ENCODE measurements at places on chromosomes 12 and 14.

- peak; percentile 76 for DNase-seq
Measured at GRCh38 chr14:100645196-100645981, 58.2 kb upstream of the BEGAIN start.

DNA sequence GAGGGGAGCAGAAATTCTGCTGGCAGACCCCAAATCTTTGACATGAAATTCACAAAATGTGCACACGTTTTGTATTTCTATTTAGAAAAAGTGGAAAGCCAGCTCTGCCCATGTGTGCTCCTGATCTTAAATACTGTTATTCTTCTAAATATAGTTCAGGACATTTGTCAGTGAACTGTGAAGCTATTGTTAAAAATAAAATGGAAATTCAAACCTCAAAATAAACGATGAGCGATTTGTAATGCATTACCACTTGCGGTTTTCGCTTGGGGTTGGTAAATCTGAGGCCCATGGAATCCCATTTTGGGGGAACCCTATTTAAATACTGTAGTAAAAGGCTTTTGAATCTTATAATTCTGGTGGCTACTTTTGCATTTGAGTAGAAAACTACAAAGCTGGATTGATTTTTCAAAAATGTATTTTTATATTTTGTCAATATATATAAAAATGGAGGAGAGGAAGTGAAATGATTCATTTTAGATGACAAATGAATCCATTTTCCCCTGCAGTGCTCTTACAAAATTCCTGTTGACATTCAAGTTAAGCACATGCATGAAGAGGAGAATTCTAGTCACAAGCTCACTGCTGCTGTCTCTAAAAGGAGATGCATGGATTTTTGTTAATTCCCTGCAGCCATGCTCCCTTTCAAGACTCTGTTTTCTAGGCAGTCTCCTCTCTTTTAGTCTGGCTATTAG is 47.1 kb downstream of the FLRT2 start:
- peak; percentile 46 for DNase-seq

DNA sequence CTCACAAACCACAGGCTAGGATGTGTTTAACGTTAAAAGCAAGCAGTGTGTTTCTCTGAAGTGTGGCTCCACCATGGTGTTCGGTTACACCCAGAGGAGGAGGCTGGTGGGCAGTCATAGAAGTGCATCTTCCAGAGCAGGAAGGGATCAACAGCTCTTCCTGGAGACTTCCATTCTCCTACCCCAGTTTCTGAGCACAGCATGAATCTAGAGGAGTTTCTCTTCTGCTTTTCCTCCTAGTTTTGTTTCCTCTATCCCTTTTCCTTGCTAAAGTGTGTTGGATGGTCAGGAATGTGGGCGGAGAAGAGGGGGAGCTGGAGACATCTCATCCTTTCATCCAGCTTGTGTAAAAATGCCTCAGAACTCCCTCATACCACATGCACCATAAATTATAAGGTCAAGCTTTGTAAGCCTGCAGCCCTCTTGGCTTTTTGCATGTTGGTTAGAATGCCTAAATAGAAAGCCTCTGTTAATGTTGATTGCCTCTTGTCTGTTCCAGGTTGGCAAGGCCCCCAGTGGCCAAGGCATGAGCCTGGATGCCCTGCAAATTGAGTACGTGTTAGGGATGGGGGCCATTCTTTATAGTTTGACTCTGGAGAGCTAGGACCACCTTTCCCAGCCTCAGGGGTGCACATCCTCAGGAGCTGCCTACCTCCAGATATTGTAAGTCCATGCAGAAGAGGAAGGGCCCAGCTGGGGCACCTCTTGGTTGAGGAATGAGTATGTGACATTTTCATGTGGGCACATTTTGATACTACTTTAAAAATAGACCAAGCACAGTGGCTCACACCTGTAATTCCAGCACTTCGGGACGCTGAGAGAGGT is 4.0 kb upstream of the CKAP4 start:
- DNase-seq, result peak; percentile 38

DNA sequence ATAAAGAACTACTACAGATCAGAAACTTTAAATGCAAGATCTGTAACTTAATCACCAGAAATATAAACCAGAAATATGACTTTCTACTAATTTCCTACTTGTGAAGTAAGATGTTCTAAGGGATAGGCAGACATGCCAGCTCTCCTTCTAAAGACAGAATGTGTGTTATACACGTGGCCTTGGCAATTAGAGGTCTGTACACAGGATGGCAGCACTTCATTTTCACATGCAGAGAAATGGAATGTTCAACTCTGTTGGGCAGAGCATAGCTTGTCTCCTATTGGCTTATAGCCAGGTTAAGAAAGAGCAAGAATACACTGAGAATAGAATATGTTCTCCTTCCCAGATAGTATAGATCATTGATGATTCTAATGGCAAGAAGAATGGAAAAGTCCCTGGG is 403.8 kb downstream of the DAD1 start:
- peak; percentile 57 for DNase-seq

DNA sequence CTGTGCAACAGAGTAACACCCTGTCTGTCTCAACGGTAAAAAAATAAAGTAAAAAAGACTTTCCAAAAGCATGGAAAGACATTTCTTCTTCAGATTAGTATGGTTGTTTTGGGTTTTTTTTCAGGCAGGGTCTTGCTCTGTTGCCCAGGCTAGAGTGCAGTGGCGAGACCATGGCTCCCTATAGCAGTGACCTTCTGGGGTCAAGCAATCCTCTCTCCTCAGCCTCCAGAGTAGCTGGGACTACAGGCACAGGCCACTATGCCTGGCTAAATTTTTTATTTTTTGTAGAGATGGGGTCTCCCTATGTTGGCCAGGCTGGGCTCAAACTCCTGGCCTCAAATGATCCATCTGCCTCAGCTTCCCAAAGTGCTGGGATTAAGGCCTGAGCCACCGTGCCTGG is 72.8 kb downstream of the KDM2B start:
- DNase-seq, result no peak

GRCh38 chr12:49777341-49777740 is 36.0 kb downstream of the TMBIM6 start:
- DNase-seq, result no peak

GRCh38 chr14:95228240-95228639 is 70.9 kb upstream of the DICER1 start:
- DNase-seq, result no peak

- DNase-seq, result no peak
Measured at GRCh38 chr14:75626863-75627262, 33.8 kb downstream of the ERG28 start.

GRCh38 chr14:51917193-51917592 is 56.8 kb downstream of the GNG2 start:
- DNase-seq, result no peak

GRCh38 chr12:104680070-104680469 is 223.3 kb downstream of the CHST11 start:
- DNase-seq, result peak; percentile 33

GRCh38 chr12:12654691-12655460 is 41.1 kb downstream of the GPR19 start:
- DNase-seq, result no peak

GRCh38 chr14:91363776-91364523 is 53.7 kb downstream of the CCDC88C start:
- DNase-seq, result no peak

DNA sequence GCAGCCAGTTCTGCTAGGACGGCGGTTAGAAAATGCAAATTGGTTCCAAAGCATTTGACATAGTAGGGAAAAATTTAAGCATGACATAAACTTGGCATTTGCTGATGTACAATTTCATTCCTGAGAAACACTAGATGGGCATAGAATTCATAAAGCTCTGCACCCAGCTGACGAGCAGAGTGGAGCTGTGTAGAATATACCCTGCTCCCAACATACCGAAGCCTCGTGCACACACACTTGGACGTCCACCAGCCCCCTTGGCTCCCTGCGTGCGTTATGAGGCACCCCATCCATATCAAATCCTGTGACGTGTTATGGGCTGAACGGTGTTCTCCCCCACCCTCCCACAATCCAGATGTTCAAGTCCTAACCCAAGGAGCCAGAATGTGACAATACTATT is 65.4 kb downstream of the CLMN start:
- DNase-seq, result no peak

- peak; percentile 33 for DNase-seq
Measured at GRCh38 chr12:48197549-48197970, 5.5 kb downstream of the OR10AD1 start.

DNA sequence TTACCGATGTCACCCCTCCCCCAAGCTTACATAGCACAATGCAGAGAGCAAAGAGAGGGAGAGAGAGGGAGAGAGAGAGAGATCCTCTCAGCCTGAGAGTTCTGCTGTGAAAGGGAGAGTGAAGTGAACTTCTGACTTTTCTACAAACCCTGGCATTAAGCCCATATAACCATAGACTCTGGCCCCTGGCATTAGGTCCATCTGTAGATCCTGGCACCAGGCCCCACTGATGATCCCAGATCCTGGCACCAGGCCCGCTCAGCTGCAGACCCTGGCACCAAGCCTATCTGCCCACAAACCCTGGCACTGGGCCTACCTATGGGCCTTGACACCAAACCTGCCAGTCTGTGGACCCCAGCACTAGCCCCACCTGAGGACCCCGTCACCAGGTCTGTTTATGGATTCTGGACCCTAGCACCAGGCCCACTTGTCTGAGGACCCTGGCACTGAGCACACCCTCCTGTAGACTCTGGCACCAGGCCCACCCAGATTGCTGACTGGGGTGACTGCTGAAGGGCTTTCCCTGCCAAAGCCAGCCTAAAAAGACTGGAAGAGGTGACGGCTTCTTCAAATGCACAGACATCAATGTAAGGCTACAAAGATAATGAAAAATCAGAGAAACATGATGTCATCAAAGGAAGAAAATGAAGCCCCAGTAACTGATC is 14.5 kb upstream of the KRT83 start:
- DNase-seq, result no peak
